Fibroblast of skin of abdomen (primary cell): ENCODE measurements at places on chromosomes 1 and 21.
A peak's percentile ranks its signal among the peaks of the same experiment; 100 is the strongest.

- DNase-seq = peak; percentile 9
Observed at GRCh38 chr1:43232482-43232881, 37.3 kb upstream of the TMEM125 start.

GRCh38 chr21:42622284-42622683, 31.1 kb upstream of the PDE9A start:
- no peak for DNase-seq

- DNase-seq = no peak
Observed at GRCh38 chr1:177329871-177330270, 159.1 kb downstream of the BRINP2 start.

GRCh38 chr1:227753999-227754711, 18.9 kb downstream of the SNAP47 start:
- DNase-seq = no peak

GRCh38 chr21:19031953-19032352, 628.4 kb upstream of the TMPRSS15 start:
- DNase-seq = no peak

- DNase-seq = no peak
Observed at GRCh38 chr1:180934563-180934962, 21.9 kb downstream of the KIAA1614 start.

GRCh38 chr21:39071623-39072214, 111.5 kb downstream of the PSMG1 start:
- DNase-seq = peak; percentile 61

- peak; percentile 98 for DNase-seq
Observed at GRCh38 chr21:42939582-42940413, 14.4 kb upstream of the ERVH48-1 start.

GRCh38 chr1:169483500-169483966, 2.2 kb downstream of the SLC19A2 start:
- no peak for DNase-seq

DNA sequence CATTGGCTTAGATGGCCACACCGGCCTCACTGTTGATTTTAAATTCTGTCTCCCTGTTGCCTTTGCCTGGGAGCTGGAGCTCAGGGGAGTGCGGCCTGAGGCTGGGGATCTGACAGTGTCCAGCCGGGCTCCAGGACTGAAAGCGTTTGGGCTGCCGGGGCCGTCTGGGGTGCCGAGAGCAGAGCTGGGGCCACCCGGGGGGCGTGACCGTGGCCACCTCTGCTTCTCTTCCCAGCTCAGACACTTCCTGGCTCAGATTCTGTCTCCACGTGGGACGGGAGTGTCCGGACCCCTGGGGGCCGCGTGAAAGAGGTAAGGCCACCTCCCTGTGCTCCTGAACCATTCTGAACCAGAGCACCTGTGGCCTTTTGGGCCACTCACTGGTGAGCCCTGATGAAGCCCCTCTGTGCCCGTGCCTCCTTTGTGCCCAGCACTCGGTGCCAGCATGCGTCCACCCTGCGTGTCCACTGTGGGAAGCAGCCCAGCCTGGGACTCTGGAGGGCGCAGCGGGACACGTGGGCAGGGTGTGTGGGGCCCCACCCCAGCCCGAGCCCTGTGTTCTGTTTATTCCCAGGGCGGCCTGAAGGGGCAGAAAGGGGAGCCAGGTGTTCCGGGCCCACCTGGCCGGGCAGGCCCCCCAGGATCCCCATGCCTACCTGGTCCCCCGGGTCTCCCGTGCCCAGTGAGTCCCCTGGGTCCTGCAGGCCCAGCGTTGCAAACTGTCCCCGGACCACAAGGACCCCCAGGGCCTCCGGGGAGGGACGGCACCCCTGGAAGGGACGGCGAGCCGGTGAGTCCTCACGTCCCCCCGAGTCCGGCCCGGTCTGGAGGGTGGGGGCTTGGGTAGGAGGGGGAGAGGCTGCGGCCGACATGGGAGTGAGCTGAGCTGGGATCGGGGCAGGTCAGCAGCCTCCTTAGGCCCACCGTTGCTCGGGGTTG, 64.8 kb downstream of the SLC19A1 start:
- no peak for DNase-seq

- DNase-seq = peak; percentile 33
Observed at GRCh38 chr1:64745181-64745985, 508 bp downstream of the RAVER2 start.

DNA sequence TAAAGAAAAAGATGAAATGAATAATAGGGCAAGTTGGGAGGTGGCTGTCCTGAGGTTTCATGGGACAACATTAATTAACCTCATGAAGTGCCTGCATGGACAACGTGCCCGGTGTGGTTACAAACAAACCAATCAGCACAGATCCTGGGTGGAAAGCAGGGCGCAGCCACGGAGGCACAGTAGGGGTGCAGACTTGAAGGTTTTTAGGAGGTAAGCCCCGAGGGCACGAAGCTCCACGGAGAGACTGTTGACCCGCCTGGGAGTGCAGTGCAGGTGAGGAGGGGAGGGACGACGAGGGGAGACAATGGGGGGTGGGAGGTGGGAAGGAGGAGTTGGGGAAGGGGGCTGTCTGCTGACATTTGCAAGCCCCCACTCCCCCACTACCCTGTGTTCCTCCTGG, 2.3 kb upstream of the RIPK4 start:
- DNase-seq = no peak

- DNase-seq = no peak
Observed at GRCh38 chr1:43536196-43536863, 5.6 kb downstream of the PTPRF start.

DNA sequence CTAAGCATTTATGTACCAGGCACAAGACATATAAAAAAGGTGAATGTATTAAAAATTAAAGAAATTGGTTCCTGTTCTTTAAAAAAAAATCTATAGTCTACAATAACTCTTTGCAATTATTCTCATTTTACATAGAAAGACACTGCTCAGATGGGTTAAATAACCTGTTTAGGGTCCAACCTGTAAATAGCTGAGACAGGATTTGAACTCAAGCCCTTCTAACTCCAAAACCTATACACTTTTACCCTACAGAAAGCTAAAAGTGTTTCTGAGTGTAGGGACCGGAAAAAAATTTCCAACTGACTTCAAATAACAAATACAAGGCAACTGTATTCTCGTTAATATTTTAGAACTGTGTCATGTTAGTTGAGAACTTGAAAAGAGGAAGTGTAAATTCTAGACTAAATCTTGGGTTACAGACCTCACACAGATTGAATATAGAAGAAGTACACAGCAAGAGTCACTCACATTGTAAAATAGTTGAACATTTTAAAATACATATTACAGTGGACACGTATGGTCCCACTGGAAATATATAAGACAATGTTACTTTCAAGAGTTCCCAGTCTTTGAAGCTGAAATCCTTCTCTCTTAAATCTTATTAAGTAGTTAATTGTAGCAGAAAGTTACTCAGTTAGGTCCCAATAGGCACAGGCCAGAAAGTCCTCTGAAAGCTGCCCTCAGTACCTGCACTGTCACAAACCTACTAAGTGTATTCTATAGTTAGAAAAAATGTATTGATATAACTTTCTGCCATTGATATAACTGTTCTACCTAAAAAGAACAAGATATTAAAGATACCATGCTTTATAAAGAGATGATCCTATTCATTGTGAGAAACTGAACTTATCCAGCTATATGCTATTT, 7.3 kb downstream of the EDEM3 start:
- DNase-seq = no peak

- DNase-seq = peak; percentile 17
Observed at GRCh38 chr21:39232861-39233291, 49.6 kb upstream of the PSMG1 start.

- DNase-seq = no peak
Observed at GRCh38 chr1:156430303-156430702, 61.3 kb downstream of the RHBG start.

DNA sequence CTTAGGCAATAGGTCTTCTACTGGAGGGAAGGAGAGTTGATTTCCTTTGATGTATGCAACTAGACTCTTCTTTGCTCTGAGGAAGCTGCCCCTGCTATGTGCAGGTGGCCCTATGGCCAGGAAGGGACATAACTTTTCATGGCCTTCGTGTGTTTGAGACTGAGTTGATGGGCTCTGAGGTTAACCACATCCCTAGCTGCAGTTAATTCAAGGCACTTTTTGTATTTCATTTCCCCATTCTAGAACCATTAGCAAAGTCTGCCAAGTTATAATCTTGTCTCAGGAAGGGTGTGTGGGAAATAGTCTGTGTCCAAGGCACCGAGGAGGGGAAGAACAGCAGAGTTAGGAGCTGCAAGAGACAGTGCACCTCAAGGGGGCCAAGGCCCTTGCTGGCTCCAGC, 2.5 kb downstream of the FCRL4 start:
- no peak for DNase-seq

GRCh38 chr1:7295946-7296345, 475.1 kb upstream of the VAMP3 start:
- no peak for DNase-seq

DNA sequence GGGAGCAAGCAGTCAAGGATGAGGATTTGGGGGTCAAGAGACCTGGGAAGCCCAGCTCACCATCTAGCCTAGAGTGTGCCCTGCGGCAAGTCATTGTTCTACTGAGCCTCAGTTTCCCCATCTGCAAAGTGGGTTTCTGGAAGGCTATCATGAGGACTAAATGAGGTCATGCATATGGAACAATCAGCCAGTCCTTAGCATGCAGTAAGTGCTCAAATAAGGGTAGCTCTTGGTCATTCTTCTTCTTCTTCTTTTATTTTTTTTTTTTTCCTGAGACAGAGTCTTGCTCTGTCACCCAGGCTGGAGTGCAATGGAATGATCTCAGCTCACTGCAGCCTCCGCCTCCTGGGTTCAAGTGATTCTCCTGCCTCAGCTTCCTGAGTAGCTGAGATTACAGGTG, 99.9 kb upstream of the RUNX3 start:
- DNase-seq = no peak

DNA sequence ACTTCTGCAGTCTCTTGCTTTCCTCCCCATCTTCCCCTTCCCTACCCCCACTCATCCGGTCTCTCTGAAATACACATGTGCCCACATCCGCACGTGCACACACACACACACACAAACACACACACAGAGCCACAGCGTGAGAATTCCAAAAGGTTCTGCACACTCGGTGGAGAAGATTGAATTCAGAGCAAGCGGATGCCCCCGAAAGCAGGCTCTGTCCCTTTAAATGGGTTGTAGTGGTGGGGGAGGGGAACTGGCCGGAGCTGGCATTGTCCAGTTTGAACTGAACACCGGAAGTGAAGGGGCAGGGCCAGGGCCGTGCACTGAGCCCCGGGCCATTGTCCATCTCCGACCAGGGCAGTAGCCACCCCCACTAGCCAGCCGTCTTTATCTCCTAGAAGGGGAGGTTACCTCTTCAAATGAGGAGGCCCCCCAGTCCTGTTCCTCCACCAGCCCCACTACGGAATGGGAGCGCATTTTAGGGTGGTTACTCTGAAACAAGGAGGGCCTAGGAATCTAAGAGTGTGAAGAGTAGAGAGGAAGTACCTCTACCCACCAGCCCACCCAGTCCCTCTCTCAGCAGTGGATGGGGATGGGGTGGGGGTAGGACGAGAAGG, 1.3 kb upstream of the LIN28A start:
- no peak for DNase-seq

DNA sequence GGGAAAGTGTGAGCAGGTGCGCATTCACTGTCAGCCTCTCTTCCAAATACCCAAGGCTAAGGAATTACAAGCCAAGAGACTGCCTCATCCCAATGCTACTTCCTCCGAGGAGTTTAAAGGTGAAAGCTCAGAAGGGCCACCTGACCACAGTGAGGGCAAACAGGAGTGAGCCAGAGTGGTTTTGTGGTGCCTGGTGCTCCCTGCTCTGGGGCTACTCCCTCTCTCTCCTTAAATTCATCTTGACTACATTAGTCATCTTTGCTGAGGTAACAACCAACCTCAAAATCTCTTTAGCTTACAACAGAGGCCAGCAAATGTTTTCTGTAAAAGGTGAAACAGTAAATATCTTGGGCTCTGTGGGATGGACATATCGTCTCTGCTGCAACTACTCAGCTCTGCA, 14.2 kb upstream of the ZBTB8A start:
- DNase-seq = no peak

GRCh38 chr1:184672013-184672726, 82.5 kb downstream of the EDEM3 start:
- no peak for DNase-seq

DNA sequence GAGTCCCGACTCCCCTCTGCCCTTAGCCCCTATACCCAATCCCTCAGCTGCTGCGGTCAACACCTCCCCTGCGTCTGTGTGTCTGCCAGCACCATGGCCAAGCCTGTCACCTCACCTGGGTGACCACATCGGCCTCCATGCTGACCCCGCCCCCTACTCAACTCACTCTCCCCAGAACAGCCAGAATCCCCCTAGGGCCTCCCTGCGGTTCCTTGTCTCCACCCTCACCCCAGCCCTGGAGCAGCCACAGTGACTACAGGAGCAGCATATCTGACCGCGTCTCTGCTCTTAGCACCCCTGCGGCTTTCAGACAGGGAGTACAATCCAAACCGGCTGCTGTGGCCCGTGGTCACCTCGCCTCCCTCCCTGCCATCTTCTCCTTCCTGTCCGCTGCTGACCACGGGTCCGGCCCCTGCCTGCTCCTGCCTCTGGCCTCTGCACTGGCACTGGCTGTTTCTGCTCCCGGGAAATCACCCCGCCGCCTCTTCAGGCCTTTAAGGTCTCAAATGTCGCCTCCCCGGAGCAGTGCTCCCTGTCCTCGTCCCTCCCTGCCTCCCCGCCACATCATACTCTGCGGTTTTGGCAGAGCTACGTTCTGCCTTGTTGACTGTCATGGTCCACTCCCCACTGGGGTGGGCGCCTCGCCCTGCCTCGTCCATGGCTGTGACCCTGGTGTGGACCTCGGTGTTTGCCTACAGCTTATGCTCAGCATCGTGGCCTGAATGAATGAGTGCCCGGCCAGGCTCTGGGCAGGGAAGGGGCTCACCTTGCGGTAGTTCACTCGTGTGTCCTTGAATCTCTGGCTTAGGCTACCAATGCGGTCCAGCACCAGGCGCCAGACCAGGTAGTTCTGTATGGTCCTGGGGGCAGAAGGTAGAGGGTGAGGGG, 11.1 kb downstream of the PRXL2B start:
- DNase-seq = no peak

DNA sequence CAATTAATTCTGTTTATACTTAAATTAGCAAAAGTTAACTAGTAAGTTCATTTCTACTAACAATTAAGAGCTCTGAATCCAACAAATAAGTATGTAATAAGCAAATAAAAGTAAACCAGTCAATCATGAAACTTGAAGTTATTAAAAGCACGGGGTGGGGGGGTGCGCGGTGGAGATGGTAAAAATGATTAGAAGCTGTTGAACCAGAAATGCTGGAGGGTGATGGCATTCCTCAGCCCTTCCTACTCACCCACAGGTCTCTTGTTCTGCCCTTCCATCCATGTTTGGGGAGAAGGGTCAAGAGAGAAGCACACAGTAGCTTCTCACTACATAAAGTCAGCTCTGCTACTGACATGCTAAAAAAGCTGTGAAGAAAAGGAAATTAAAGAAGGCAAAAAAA, 63.5 kb downstream of the AKT3 start:
- DNase-seq = no peak

DNA sequence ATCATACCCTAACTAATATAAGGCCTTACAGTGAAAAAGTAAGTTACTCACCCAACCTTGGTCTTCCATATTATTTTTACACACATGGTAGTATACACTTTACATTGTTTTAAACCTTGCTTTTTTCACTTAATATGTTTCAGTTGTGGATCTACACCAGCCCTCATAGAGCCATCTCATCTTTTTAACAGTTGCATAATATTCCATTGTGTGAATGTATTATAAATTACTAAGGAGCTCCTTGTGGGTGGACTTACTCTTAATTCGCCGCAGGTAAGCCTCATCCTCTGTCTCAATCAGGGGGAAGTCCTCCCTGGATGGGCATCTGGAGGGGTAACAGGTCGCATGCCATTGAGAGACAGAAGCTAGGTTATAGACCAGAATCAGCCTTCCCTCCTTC, 13.2 kb downstream of the RXFP4 start:
- DNase-seq = no peak

GRCh38 chr21:44356636-44357035, 3.2 kb downstream of the TRPM2 start:
- DNase-seq = no peak

GRCh38 chr1:231385416-231385748, 36.7 kb downstream of the EGLN1 start:
- DNase-seq = no peak
